NCI-H1092 (cell line): ENCODE measurements at places on chromosomes 2 and 18.

- DNase-seq: no peak
Measured at GRCh38 chr2:129784486-129784885, 195.0 kb upstream of the RAB6C start.

- DNase-seq: no peak
Measured at GRCh38 chr2:195343942-195344530, 313.0 kb upstream of the SLC39A10 start.

DNA sequence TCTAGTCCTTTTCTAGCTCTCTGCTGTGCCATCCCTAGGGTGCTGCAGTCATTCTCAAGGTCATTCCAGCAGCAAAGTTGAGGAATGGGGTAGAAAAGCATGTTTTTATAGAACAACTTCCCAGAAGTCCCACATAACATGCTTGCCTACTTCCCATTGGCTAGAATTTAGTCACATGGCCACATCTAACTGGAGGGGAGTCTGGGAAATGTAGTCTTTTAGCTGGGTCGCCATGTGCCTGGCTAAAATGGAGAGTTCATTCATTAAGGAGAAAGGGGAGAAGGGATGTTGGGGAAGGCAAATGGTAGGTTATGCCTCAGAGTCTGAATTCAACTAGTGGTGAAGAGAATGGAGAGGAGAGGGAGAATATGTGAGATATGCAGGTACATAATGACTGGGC lies 85.7 kb downstream of the SLC4A3 start:
- DNase-seq: no peak

DNA sequence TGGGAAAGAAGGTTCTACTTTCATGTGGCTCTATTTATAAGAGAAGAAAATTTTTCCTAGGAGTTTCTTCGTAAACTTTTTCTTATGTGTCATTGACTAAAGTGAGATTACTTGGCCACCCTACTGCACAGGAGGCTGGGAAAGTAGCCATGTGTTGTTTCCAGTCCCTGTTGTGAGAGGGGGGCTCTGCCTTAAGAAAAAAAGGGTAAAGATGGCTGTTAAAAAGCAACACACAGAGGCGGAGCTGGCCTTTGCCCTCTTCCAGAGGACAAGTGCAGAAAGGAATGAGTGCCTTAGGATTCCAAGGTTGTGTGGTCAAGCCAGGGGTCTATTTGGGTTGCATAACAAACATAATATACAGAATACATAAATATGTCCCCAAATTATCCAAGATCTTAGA lies 230.0 kb upstream of the CXCR4 start:
- DNase-seq: no peak

GRCh38 chr2:101307950-101308431 lies 510 bp downstream of the RNF149 start:
- DNase-seq: no peak

- DNase-seq: no peak
Measured at GRCh38 chr18:74069178-74070050, 78.2 kb downstream of the FBXO15 start.

GRCh38 chr2:232860593-232861241 lies 9.3 kb upstream of the SNORC start:
- DNase-seq: no peak

DNA sequence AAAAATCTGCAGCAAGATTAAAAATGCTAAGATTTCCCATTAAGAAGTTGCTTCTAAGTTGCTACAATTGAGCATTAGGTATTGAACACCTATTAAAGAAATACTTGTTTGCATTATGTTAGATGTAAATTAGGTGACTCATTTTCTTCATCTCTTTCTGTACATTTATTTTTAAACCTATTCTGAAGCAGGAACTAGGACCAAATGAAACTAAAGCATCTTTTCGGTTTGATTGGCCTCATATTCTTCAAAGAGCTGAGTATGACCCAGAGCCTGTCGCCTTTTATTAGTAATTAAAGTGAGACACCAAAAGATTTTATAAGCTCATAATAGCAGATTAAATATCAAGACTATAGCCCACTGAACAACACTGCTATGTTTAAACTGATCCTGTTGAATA lies 83.4 kb upstream of the ZEB2 start:
- no peak for DNase-seq

DNA sequence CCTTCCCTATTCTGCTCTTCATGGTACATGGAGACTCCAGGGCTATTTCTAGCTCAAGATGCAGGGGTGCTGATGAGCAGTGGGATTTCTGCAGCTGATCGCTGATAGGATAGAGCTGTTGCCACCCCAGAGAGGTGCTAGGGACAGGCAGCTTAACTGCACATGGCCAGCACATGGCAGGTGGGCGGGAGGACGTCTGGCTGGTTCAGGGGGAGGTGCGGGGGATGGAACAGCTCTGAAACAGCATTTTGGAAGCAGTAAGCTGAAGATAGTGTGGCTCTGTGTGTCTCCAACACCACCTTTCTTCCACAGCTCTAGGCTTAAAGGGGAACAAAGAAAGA lies 151.9 kb upstream of the PELI1 start:
- no peak for DNase-seq

DNA sequence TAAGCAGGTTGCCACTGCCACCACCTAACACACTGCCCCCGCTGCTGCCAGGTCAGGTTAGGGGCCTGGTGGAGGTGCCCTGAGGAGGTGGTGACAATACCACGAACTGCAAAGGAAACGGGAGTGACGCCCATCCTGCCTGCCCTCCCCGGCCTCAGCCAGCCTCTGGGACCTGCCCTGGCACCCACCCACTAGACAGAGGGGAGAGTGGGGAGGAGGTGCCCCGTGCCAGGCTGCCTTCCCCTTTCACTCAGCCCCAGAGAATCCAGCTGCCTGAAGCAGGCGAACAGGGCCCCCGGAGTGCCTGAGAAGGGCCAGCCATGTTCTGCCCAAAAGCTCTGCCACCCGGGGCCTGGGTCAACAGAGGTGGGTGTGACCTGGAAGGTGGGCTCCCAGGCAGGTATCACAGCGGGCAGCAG lies 44.5 kb upstream of the FOSL2 start:
- DNase-seq: no peak

DNA sequence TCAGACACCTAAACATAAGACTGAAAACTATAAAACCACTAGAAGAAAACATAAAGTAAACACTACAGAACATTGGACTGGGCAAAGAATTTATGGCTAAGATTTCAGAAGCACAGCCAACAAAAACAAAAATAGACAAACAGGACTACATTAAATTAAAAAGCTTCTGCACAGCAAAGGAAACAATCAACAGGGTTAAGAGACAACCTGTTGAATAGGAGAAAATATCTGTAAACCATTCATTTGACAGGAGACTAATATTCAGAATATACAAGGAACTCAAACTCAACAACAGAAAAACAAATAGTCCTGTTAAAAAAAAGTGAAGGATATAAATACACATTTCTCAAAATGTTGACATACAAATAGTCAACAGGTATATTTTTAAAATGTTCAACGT lies 106.7 kb upstream of the FANCL start:
- no peak for DNase-seq

DNA sequence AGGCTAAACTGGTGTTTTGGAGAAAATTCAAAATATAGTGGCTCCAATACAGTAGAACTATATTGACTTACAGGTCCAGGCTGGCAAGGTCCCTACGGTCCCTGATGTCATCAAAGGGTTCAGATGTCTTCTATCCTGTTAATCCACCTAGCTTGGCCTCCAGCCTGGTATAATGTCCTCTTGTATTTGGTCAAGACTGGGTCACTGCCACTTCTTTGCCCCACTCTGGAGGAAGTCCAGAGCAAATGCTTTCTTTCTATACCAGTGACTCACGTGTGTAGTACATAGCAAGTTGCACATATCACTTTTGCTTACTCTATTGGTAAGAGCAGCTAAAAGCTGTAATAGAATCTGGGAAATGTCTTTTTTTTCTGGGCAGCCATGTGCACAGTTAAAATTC lies 80.8 kb downstream of the LCLAT1 start:
- no peak for DNase-seq

- DNase-seq: no peak
Measured at GRCh38 chr2:218816561-218817011, 15.0 kb downstream of the PRKAG3 start.

DNA sequence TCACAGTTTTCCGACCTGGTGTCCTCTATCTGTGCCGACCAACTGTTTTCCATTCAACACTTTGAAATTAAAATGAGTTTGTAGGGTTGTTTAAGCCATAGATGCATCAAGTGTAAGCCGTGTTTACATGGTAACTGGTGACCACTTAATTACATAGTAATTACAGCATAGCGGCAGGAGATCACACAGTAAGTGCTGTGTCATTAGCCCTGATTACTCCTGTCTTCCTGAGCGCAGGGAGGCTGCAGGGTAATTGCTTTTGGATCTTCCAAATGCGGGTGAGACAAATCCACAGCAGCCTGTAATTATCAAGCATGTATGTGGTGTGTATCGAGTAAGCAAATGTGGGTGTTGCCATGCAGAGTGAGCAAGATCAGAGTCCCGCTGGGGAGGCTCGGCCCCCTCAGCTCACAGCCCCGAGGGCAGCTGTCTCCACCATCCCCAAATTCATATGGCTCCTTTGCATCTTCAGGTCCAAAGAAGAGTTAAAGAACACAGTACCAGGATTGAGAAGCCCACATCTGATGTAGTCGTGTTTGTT lies 71.5 kb upstream of the HDAC4 start:
- no peak for DNase-seq

DNA sequence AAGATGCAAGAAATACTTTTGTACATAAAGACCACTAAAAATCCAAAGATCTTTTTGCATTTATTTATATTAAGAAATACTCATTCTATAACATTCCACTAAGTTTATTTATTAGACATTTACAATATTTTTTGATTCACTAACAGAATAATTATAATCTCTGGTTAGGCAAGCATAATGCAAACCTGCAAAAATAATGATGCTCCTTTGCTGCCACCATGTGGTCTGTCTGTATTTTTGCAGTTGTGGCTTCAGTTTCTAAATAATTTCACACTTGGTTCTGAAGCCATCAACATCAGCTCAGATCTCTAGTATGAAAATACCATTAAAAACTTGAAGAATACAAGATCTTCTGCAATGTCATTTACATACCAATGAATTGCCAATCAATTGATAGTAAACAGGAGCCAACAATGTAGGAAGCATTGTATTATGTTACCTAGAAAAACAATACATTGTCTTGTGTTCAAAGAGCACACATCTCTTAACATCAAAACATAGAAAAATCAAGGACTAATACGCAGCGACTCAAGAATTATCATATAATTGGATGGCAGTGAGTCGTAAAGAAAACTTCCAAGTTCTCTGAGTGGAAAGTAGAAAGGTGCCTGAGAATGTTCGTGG lies 28.8 kb upstream of the WDR75 start:
- no peak for DNase-seq

- DNase-seq: no peak
Measured at GRCh38 chr18:39448942-39449341, 1883.3 kb upstream of the CELF4 start.

DNA sequence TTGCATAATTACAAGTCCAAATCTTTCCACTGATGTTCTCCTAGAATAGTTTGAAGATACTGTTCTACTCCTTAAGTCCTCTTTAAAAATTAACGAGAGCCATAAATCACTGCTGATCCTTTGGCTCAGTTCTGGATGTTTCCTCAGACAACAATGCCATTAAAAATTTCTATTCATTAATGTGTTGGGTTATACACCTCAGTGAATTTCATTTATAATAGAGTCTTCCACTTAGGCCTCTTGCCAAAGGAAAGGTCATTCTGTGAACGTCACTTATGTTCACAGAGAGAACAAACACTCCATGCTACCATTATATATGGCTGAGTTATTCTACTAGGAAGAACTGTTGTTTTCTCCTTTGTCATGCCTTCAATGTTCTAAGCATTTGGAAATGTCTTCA lies 1472.3 kb upstream of the CELF4 start:
- peak; percentile 81 for DNase-seq

- DNase-seq: no peak
Measured at GRCh38 chr2:39109537-39109936, 11.3 kb downstream of the SOS1 start.

DNA sequence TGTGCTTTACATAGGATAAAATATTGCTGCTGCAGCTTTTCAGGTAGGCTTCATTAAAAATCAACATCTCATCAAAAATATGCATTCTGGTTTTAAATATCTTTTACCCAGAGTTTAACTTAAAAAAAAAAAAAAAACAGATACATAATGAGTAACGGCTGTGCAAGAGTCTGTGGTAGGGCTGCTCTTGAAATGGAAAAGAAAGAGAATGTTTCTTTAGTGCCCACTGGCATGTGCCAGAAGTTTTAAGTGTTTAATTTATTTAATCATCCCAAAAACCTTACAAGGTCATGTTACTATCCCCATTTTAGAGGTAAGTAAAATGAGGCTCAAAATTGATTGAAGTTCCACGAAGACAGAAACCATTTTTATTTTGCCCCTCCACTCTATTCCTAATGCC lies 92.1 kb downstream of the SLC8A1 start:
- DNase-seq: no peak

GRCh38 chr2:240520130-240520973 lies 37.4 kb downstream of the ANKMY1 start:
- DNase-seq: no peak
